ENCODE measurements at places on chromosomes 12 and 14. TPM values are rescaled to one million over a fixed set of nuclear protein-coding genes. Genes with fewer than 3 reads are reported as not detected.

Gene DACT1
- total RNA-seq, result 0.13 TPM

GRCh38 chr12:34302131-34302885, 280.0 kb downstream of the ALG10 start:
- no peak for DNase-seq
- H3K27me3 ChIP-seq, result peaks cover 77% of the 10 kb centered on the region
- no peak overlapping the region for H3K4me3 ChIP-seq
- no peaks in the 10 kb centered on the region for H3K4me1 ChIP-seq
- no peak overlapping the region for H3K27ac ChIP-seq

GRCh38 chr14:91901449-91902226, 34.3 kb upstream of the TC2N start:
- no peaks in the 10 kb centered on the region for H3K4me1 ChIP-seq
- H3K27me3 ChIP-seq, result peaks cover 30% of the 10 kb centered on the region
- DNase-seq, result no peak
- H3K36me3 ChIP-seq, result no peaks in the 10 kb centered on the region

- H3K36me3 ChIP-seq, result no peaks in the 10 kb centered on the region
- H3K27me3 ChIP-seq, result no peaks in the 10 kb centered on the region
- H3K27ac ChIP-seq, result no peak overlapping the region
- H3K4me1 ChIP-seq, result no peaks in the 10 kb centered on the region
- DNase-seq, result no peak
- no peak overlapping the region for H3K4me3 ChIP-seq
Measured at GRCh38 chr14:93712079-93712837, 76.0 kb downstream of the PRIMA1 start.

DNA sequence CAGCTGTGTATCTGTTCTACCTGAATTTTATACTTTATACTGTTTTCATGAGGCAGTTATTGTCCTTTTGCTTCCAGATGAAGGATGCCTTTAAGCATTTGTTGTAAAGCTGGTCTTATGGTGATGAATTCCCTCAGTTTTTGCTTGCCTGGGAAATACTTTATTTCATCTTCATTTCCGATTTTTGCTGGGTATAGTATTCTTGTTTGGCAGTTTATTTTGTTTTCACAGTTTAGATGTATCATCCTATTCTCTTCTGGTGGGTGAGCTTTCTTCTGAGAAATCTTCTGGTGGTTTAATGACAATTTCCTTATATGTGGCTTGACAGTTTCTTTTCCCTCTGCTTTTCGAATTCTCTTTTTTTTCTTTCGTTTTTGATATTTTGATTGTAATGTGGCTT, 188.1 kb downstream of the NUBPL start:
- no peaks in the 10 kb centered on the region for H3K36me3 ChIP-seq
- no peaks in the 10 kb centered on the region for H3K27me3 ChIP-seq
- DNase-seq, result no peak
- H3K4me1 ChIP-seq, result no peaks in the 10 kb centered on the region

DNA sequence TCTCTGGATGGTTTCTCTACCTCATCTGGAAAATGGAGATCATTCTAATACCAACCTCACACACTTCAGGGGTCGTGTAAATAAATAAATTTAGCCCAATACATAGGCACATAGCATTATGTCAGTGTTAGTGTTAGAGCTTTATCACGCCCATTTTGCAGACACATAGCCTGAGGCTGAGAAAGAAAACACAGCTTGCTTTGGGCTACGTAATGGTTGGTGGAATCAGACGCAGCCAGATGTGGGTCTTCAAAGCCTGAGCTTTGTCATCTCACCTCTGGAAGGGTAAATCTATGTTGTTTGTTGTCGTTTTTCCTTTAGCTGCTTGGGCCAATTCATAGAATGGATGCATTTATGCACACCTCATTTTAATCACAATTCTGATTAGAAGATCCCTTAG, 191.6 kb downstream of the RBM19 start:
- H3K27ac ChIP-seq, result no peak overlapping the region
- H3K4me1 ChIP-seq, result peaks cover 4% of the 10 kb centered on the region
- H3K4me3 ChIP-seq, result no peak overlapping the region
- H3K36me3 ChIP-seq, result no peaks in the 10 kb centered on the region
- no peak for DNase-seq

All from K562 (cell line).